AG10803 (cell line): ENCODE measurements at places on chromosomes 13 and 19.

DNA sequence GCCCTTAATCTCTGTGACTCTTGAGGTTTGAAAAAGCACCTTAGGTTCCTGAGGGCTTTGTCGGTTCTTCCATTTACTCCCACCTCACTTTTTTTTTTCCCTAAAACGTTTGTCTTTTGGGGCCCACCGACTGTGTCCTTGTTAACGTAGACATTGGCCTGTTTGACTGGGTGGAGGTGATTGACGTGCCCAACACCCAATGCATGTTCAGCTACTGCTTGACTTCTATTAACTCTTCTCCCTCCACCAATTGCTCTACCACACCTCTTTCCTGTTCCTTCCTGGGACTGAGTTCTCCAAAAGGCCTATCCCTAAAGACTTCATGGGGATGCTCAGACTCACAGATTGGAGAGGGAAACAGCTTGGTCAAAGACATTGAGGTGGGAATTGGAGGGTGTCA, 17.3 kb downstream of the CKM start:
- peak; percentile 48 for DNase-seq

GRCh38 chr13:113105921-113106452, 396 bp downstream of the F7 start:
- no peak for DNase-seq

GRCh38 chr19:43780706-43781525, at the start of gene KCNN4:
TSS of gene KCNN4 (minus strand) at chr19:43780973. CDS start at chr19:43780861, 112 bp downstream.
- DNase-seq: peak; percentile 62

DNA sequence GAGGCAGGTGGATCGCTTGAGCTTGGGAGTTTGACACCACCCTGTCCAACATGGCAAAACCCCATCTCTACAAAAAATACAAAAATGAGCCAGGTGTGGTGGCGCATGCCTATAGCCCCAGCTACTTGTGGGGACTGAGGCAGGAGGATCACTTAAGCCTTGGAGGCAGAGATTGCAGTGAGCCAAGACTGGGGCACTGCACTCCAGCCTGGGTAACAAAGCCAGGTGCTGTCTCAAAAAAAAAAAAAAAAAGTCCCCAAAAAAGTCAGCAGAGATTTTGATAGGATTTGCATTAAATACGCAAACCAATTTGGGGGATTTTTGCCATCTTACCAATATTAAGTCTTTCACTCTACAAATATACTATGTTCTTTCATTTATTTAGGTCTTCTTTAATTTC, 21.7 kb upstream of the RPL21 start:
- no peak for DNase-seq

- DNase-seq: no peak
These were observed 138.1 kb downstream of the LIG4 start for GRCh38 chr13:108077284-108077683.

- DNase-seq: no peak
These were observed 25.1 kb upstream of the SLITRK1 start for GRCh38 chr13:83907196-83907989.

DNA sequence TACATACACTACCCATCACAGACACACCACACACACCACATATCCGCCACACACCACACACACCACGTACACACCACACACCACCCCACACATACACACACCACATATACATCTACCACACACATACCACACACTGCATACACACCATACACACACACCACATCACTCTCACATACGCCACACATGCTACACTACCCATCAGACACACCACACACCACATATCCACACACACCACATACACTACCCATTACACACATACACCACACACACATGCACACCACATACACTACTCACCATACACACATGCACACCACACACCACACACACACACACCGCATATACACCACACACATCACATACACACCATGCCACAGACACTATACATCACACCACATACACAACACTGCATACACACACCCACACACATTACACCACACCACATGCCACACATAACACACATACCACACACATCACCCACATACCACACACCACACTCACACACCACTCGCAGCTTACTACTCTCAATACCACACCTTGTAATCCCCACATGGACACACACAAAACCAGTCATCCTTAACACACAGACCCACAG, 9.5 kb downstream of the ERFL start:
- peak; percentile 44 for DNase-seq

DNA sequence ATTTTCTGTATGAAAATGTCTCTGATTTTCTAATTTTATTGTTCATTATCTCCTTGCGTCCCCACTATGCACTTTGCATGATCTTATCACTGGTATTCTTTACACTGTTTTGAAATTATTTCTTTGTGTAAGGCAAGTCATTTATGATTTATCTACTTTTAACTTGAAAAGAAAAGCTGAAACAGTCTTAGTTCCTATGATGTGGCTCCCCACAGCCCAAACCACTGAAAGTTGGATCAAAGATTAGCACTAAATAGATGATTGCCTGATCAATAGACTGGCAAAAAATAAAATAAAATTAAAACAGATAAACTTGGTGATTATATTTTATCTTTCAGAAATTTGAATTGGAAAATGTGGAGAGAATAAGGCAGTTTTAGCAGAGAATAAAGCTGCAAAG, 1101.9 kb downstream of the PCDH9 start:
- no peak for DNase-seq

DNA sequence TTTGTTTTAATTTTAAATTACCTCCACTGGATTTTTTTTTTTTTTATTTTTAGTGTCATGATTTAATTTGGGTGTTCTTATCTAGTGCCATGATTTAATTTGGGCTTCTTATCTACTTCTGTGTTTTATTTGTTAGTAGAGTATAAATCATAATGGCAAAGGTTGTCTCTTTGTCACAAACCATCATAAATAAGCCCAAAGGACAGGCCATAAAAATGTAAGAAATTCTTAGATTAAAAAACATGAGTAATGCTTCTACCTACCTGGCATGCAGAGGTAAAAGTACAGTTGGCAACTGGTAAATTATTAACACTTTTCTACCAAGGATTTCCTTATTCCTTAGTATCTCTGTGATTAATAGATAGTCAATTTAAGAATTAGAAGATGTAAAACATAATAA, 55.2 kb downstream of the ERCC5 start:
- DNase-seq: no peak

- DNase-seq: peak; percentile 96
These were observed 26.9 kb downstream of the GAS6 start for GRCh38 chr13:113836768-113837559.

GRCh38 chr19:28358633-28359032, 854.3 kb downstream of the UQCRFS1 start:
- no peak for DNase-seq

GRCh38 chr19:2636897-2637683, 65.4 kb downstream of the GNG7 start:
- peak; percentile 27 for DNase-seq

GRCh38 chr19:23015660-23016059, 12.7 kb upstream of the ZNF728 start:
- no peak for DNase-seq

- DNase-seq: no peak
These were observed 93.6 kb downstream of the KL start for GRCh38 chr13:33109801-33110200.

DNA sequence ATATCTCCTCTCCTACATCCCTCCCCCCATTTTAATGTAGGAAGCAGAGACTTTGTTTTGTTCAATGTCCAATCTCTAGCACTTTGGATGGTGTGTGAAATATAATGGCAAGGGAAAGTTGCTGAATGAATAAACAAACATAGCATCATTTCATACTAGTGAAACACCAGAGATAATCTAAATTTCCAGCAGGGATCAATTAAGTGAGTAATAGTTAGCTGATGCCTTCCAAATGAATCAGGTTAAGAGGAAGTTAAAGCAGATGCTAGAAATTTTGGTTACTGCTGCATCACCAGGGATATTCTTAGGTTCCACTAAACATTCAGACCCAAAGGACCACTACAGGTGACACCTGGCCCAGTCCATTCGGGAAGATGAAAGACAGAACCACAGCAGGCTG, 8.1 kb downstream of the MRPS31 start:
- peak; percentile 66 for DNase-seq

GRCh38 chr19:14979476-14980255, at the start of gene SLC1A6:
TSS of gene SLC1A6 (minus strand) at chr19:14979864. CDS start at chr19:14972910, 6,954 bp downstream.
- DNase-seq: no peak

DNA sequence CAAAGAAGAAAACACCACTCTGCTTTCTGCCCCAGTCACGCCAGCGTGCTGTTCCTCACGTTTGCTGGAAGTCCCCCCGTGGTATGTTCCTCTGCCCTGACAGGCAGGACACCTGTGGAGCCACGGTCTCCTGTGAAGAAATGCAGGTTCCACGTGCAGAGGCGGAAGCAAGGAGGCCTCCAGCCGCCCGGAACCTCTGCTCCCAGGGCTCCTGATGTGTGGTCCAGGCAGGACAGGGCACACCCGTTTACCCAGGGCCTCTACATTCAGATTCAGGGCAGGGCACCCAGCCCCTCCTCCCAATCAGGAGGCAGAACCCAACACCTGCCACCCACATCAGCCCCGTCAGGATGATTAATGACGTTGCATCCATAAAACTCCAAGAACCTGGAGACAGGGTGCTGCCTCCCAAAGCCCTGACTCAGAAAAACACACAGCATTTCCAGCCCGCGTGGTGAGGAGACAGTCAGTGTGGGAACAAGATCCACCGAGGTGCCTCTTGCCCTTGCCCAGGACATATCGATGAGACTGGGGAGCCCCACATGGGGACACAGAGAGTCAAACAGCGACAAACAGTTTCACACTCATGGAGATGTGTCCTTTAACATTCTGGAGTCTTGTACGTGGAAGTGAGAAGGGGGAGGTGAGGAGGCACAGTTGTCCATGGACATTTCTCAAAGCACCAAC, 76.2 kb downstream of the COL4A1 start:
- no peak for DNase-seq

DNA sequence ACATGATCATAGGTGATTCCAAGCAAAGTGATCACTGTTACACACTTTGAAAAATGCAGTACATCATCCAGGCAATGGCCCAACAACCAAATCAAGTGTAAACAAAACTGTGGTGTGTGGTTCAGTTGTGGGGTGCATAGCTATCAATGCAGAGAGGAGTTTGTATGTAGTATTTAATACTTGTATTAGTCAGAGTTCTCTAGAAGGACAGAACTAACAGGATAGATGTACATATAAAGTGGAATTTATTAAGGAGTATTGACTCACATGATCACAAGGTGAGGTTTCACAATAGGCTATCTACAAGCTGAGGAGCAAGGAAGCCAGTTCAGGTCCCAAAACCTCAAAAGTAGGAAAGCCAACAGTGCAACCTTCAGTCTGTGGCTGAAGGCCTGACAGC, 249.3 kb upstream of the HTR2A start:
- DNase-seq: peak; percentile 35

GRCh38 chr19:39310558-39311311, 9.9 kb downstream of the LRFN1 start:
- DNase-seq: no peak

GRCh38 chr19:10975374-10976130, 14.7 kb downstream of the SMARCA4 start:
- peak; percentile 55 for DNase-seq

DNA sequence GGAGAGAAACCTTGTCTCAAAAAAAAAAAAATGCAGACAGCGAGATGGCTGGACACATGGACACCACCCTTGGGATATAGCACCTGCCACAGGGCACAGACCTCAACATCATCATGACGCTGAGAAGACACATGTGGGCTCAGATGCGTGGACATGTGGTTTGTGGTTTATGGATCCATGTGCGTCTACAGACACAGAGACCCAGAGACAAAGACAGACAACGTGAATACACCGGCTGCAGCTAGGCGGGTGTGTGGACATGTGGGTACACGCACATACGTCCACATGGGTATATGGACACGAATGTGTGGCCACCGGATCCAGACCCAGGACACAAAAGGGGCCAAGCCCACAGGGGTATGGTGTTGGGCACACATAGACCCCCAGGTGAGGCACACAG, 1.3 kb downstream of the TNFSF14 start:
- DNase-seq: no peak

DNA sequence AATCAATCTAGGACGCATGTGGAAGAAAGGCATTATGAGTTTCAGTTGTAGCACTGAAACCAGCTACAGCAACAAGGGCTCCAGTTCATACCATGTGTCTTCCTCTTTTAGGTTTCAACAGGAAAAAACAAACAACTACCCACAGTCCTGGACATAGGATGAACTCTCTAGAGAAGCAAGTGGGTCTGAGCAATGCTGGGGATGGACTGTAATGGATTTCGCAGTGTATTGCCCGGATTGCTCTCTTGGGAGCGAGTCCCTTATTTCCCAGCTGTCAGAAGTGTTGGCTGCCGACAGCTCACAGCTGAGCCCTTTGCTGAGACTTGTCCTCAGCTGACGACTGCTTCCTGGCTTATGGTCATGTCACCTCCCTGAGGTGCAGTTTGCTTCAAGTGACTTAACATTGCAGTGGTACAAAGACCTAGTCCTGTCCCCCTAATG, 12.1 kb upstream of the MYCBP2 start:
- DNase-seq: no peak

GRCh38 chr13:20340759-20341171, 108.6 kb upstream of the GJB6 start:
- peak; percentile 52 for DNase-seq

- no peak for DNase-seq
These were observed 141.6 kb downstream of the RXFP2 start for GRCh38 chr13:31880851-31881494.

GRCh38 chr19:33125929-33126388, 6.0 kb upstream of the WDR88 start:
- DNase-seq: peak; percentile 66

GRCh38 chr19:19064098-19064722, 416 bp downstream of the SLC25A42 start:
- no peak for DNase-seq

DNA sequence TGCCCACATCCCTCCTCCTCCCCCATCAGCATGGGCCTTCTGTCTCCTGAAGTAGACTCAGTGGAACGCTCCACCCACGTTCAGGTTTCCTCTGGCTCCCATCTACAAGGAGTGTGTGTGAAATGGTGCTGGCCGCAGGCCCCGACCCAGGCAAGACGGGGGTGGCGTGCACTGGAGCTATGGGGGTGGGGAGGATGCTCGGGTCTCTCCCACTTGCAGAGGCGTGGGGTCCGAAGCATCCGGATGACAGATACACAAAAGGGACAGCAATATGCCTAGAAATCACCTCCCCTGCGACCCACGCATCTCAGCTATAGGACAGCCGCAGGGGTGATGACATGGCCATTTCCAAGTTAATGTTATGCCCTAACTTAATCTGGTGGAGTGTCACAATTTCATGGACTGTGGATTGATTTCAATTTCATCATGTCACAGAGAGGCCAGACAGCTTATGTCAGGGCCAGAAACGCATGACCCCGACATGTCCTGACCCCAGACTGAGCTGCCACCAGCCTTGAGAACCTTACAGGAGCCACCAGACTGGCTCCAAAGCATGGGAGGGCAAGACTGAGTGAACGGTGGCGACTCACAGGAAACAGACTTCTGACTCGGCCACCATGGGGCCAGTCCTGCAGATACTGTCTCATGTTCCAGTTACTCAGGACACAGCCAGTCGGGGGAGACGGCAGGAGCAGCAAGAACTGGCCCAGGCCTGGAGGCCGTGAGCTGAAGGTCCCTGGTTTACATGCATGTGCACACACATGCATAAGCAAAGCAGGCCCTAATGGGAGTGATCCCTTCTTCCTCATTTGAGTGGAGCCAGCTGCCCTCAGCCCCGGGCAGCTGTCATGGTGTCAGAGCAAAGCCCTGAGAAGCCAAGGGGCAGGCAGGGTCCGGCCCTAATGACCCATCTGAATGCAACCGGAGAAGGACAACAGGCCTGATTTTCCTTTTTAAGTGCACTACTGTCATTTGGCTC, 82.2 kb downstream of the SLC7A1 start:
- peak; percentile 39 for DNase-seq
